ENCODE measurements at places on chromosomes 16 and 17. TPM values are rescaled to one million over a fixed set of nuclear protein-coding genes. Genes with fewer than 3 reads are reported as not detected.

DNA sequence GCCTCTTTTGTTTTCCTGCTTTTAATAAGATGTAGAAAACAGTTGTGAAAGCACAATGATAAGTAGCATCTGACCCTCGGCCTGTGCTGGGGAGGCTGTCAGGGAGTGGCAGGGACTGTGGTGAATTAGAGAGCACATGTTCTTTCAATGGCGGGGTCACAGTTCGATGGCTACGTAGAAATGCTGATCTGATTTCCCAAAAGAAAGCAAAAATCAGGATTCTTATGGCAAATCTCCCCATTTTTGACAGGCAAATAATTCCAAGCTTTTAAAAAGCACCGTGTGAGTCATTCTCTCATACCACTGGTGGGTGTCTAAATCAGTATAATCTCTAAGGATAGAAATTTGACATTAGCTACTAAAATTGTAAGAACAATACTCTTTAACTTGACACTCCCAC lies 4.2 kb upstream of the MAPK7 start:
- H3K27me3 ChIP-seq: peaks cover 3% of the 10 kb centered on the region
- H3K4me1 ChIP-seq: peaks cover 21% of the 10 kb centered on the region
- no peak overlapping the region for H3K4me3 ChIP-seq
- peaks cover 2% of the 10 kb centered on the region for H3K36me3 ChIP-seq
- 0 out of 2 replicates have a peak overlapping the region, but pooled peaks have one; percentile 22 for H3K27ac ChIP-seq

Gene ZNF287
- total RNA-seq: 11.3 TPM

GRCh38 chr16:86090461-86091170 lies 191.7 kb downstream of the IRF8 start:
- H3K4me1 ChIP-seq: no peaks in the 10 kb centered on the region
- peaks cover 42% of the 10 kb centered on the region for H3K27me3 ChIP-seq
- no peaks in the 10 kb centered on the region for H3K36me3 ChIP-seq
- DNase-seq: no peak
- no peak overlapping the region for H3K27ac ChIP-seq

DNA sequence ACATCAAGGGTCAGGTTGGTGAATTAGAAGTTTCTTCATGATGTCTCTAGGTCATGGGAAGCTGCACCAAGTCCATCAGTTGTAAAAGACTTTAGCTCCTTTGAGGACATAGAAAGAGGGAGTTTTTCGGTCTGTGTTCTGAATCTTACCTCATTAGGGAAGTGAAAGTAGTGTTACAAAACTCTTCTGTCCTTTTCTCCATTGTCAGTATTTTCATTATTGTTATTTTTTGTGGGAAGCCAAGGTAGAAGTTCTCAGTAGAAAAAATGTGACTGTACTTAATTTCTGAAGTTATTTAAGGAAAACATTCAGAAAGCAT lies 24.2 kb downstream of the MAP3K3 start:
- H3K27me3 ChIP-seq: no peaks in the 10 kb centered on the region
- H3K4me3 ChIP-seq: no peak overlapping the region
- H3K36me3 ChIP-seq: peaks cover 3% of the 10 kb centered on the region
- H3K27ac ChIP-seq: no peak overlapping the region
- peaks cover 30% of the 10 kb centered on the region for H3K4me1 ChIP-seq

DNA sequence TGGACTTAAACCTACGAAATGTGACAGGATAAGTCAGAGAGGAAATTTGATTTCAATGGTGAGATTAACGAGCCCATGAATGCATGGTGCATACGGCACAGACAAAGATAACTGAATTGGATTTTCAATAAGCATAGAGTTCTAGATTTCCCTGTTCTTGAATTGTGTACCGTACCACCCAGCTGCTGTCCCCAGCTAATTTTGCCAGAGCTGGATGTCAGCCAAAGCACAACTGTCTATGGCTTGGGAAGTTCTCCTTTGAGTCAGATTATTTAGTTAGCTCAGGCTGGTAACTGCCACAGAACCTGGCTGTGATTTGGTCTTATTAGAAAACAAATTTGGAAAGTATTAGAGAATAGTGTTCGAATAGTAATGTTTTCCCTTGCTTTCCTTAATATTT lies 143.1 kb downstream of the CDH13 start:
- no peak overlapping the region for H3K4me3 ChIP-seq
- H3K27me3 ChIP-seq: peaks cover 5% of the 10 kb centered on the region
- DNase-seq: no peak
- no peaks in the 10 kb centered on the region for H3K36me3 ChIP-seq
- no peak overlapping the region for H3K27ac ChIP-seq
- H3K4me1 ChIP-seq: no peaks in the 10 kb centered on the region

DNA sequence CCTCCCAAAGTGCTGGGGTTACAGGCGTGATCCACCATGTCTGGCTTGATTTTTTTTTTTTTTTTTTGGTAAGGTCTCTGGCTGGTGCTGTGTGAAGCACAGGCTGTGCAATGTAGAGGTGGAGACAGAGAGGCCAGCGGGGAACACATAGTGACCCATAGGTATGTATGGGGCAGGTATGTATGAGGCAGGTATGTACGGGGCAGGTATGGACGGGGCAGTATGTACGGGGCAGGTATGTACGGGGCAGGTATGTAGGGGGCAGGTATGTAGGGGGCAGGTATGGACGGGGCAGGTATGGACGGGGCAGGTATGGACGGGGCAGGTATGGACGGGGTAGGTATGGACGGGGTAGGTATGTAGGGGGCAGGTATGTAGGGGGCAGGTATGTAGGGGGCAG lies 5.0 kb downstream of the RPL3L start:
- H3K27ac ChIP-seq: no peak overlapping the region
- peaks cover 7% of the 10 kb centered on the region for H3K27me3 ChIP-seq
- no peak overlapping the region for H3K4me3 ChIP-seq

GRCh38 chr17:39740357-39741111 lies 2.8 kb downstream of the GRB7 start:
- peaks cover 37% of the 10 kb centered on the region for H3K4me1 ChIP-seq
- H3K27me3 ChIP-seq: peaks cover 14% of the 10 kb centered on the region
- H3K36me3 ChIP-seq: no peaks in the 10 kb centered on the region
- peak; percentile 35 for DNase-seq
- H3K4me3 ChIP-seq: peak overlapping the region; percentile 41

Gene PTX4
- not detected for total RNA-seq

DNA sequence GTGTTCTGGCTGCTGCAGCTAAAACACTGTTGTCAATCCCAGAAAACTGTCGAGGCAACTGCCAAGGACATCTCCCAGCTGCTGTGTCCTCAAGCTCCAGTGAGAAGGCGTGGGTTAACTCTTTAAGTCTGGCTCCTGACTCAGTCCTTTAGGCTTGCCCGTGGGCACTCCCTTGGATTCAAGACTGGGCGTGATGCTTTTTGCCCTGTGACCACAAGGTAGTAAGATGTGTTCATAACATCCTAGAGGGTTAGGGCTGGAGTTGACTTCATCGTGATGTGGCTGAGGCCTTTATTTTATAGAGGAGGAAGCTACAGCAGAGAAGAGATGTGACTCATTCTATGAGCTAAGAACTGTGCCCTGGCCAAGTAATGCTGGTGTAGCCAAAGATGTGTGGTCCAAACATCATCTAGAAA lies 50.9 kb upstream of the TEKT3 start:
- no peak overlapping the region for H3K4me3 ChIP-seq
- H3K27ac ChIP-seq: peak overlapping the region; percentile 62
- DNase-seq: peak; percentile 93
- peaks cover 25% of the 10 kb centered on the region for H3K4me1 ChIP-seq
- H3K27me3 ChIP-seq: peaks cover 18% of the 10 kb centered on the region
- H3K36me3 ChIP-seq: no peaks in the 10 kb centered on the region
